ENCODE measurements at places on chromosomes 4 and X.

GRCh38 chrX:135295238-135295943 lies 13.9 kb upstream of the ETDC start:
- DNase-seq: peak; percentile 49

- no peak for DNase-seq
Observed at GRCh38 chr4:155766622-155767021, 7.8 kb downstream of the GUCY1B1 start.

GRCh38 chr4:185344743-185345538 lies 50.8 kb downstream of the LRP2BP start:
- DNase-seq: no peak

DNA sequence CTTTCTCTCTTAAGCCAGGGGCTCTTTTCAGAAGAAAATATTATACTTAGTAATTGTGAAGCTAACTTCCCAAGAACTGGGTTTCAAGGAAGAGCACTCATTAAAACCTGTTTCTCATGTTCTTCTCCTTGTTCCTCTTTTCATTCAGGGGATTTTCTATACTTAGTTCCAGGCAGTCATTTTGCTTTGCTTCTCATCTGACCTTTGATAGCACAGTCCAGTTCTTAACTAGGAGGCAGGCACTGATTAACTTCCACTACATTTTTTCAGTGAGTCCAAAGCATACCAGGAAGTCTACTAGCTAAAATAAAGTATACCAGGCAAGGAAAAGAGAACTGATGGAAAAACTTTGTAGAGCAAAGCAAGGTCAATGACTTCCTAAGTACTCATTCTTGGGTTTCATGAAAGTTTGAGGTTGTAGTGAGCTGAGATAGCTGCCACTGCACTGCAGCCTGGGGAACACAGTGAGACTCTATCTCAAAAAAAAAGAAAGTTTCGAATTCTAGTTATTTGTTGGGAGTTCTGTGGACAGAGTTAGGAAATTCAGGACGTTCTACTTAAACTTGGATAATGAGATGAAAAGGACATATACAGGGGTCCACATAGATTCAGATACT lies 190.1 kb upstream of the HS3ST1 start:
- no peak for DNase-seq

DNA sequence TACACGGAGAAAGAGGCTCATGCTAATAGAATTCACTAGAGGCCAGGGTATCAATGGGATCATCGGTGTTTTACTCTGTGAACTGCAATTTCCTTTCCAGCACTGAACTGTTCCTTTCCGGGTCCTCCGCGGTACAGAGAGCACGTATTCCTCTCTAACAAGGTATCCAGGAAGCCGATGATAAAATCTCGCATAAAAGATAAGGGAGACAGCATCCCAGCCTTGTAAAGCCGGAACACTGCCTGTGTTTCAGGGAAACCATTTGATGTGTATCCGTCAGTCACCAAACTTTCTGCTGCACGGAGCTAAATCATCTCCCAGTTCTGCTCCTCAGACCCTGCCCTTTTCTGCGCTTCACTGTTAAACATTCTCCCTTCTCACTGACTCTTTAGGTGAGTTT lies 54.0 kb downstream of the ING2 start:
- DNase-seq: no peak

GRCh38 chr4:72846280-72847111 lies 223.0 kb downstream of the COX18 start:
- DNase-seq: no peak

GRCh38 chr4:38842994-38843393 lies 13.6 kb downstream of the TLR6 start:
- DNase-seq: no peak

- no peak for DNase-seq
Observed at GRCh38 chr4:79585834-79586233, 177.8 kb upstream of the GK2 start.

- DNase-seq: no peak
Observed at GRCh38 chr4:138796761-138797160, 218.8 kb upstream of the NOCT start.

- no peak for DNase-seq
Observed at GRCh38 chr4:63906660-63907183, 502.5 kb downstream of the TECRL start.

DNA sequence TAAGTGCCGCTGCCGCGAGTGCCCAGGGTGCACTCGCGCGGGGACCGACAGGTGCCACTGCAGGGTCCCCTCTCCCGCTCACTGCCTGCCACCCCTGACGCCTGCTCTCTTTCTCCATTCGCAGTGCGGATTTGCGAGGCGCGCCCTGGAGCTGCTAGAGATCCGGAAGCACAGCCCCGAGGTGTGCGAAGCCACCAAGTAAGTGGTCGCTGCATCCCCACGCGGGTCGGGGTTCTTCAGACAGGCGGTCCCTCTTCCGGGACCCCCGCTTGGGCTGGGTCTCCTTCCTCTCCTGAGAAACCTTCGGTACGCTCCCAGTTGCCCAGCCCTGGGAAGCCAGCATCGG lies 547 bp downstream of the GUCY1A1 start:
- DNase-seq: peak; percentile 36

- no peak for DNase-seq
Observed at GRCh38 chrX:26466387-26466786, 250.4 kb downstream of the MAGEB5 start.

GRCh38 chr4:102640669-102641068 lies 120.1 kb downstream of the MANBA start:
- no peak for DNase-seq

DNA sequence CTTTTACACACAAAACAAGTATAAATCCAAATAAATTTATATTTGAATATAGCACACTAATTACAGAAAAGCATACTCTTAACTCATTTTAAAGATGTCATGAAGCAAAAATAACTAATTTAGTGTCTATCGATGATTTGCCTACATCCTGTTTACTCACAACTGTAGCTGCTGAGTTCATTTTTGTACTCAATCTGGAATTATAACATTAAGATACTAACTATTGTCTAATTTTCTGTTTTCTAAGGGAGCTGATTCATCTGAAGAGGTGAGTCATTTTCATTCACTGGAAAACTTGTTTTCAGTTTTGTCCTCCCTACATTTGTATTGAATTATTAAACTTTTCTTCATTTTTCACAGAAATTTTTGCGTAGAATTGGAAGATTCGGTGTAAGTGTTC lies 3.7 kb downstream of the STATH start:
- no peak for DNase-seq

DNA sequence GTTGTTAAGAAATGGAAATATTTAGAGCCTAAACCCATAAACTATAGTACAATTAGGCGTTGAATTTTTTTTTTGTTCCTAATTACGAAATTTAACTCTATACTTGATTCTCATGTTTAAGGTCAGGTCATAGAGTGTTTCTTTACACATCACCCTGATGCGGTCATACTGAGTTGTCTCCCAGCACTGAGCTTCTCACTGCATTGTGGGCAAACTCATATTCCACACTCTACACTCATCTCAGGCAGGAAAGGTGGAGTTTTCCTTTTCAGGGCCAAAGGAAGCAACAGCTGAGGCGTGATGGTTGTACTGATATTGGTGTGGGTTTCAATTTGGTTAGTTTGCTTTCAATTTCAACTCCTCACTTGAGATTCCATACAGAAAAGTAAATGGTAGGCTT lies 75.4 kb downstream of the FAT4 start:
- no peak for DNase-seq

GRCh38 chrX:63754136-63754859 lies 30.7 kb downstream of the ARHGEF9 start:
- DNase-seq: no peak

- no peak for DNase-seq
Observed at GRCh38 chrX:40049084-40049641, 48.6 kb downstream of the BCOR start.

- no peak for DNase-seq
Observed at GRCh38 chrX:69289046-69289792, 124.0 kb upstream of the PJA1 start.

GRCh38 chrX:6679550-6679949 lies 144.6 kb upstream of the VCX3A start:
- no peak for DNase-seq

DNA sequence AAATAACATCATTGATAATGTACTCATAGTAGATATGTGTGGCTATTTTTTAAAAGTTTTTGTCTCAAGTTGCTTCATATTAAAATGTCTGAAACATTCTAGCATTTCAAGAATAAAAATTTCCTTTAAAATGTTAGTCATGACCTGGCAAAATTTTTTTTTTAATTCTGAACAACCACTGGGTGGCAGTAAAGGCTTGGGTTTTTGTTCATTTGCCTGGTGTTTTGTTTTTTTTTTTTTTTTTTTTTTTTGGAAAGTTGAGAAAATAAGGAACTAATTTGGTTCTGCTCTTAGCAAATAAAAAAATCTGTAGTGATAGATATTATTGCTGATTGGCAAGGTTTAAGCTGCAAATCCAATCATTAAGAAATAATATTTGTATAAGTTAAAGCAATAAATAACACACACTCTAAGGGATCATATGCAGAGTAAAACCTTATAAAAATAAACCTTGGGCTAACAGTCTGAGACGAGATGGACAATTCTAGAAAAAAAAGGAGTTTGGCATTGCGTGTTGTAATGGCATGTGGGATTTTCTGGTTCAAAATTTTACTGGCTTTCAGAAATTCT lies 81.4 kb downstream of the CEP44 start:
- DNase-seq: peak; percentile 31

DNA sequence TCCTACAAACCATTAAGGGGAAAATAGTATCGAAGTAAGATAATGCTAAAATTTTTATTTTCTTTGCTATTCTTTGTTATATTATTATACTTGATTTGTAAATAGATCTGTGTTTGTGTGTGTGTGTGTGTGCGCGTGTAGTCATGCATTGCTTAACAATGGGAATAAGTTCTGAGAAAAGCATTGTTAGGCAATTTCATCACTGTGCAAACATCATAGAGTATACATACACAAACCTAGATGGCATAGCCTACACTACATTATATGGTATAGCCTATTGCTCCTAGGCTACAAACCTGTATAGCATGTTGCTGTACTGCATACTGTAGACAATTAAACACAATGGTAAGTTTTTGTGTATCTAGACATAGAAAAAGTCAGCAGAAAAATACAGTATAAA lies 17.1 kb downstream of the MTTP start:
- DNase-seq: no peak

GRCh38 chr4:62513306-62513705 lies 1313.2 kb downstream of the ADGRL3 start:
- no peak for DNase-seq

DNA sequence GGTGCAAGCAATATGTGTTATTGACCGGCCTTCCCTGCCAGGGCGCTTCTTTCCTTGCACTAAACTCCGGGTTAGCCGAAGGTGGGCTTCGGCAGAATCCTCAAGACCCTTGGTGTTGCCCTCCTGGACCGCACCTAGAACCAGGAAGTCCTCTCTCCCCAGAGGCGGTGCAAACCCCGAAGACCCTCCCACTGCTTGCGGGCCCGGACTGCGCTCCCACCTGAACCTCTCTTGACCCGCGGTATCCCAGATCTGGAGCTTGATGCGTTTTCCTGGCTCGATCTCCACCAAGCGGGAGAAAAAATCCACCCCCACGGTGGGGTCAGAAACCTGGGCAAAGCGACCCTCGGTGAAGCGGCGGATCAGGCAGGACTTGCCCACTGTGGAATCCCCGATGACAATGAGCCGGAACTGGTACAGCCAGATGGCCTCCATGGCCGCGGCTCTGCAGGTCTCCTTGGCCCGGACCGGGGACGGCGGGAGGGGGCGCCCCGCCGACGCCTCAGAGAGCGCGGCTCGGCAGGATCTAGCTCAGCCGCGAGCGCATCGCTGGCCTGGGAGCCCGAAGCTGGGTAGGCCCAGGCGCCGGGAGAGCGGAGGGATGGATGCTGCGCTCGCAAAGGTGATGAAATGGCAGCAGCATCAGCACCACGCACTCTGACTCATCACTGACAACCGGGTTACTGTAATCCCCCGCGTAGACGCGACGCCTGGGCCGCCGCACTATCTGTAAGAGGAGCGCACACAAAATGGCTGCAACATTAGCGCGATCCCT lies at the start of gene RAB39B:
RAB39B (minus strand) TSS at position 638 of the 775 bp plus-strand sequence; CDS start at position 435, 203 bp downstream.
- DNase-seq: peak; percentile 60

GRCh38 chr4:99800332-99801004 lies 16.2 kb upstream of the DAPP1 start:
- no peak for DNase-seq

- DNase-seq: no peak
Observed at GRCh38 chrX:107629540-107629909, 1.2 kb downstream of the PRPS1 start.

- no peak for DNase-seq
Observed at GRCh38 chr4:20254511-20255250, 3.0 kb downstream of the SLIT2 start.

- peak; percentile 39 for DNase-seq
Observed at GRCh38 chr4:54539500-54540029, 118.2 kb upstream of the KIT start.

GRCh38 chr4:95411371-95412088 lies 137.2 kb downstream of the UNC5C start:
- DNase-seq: no peak

DNA sequence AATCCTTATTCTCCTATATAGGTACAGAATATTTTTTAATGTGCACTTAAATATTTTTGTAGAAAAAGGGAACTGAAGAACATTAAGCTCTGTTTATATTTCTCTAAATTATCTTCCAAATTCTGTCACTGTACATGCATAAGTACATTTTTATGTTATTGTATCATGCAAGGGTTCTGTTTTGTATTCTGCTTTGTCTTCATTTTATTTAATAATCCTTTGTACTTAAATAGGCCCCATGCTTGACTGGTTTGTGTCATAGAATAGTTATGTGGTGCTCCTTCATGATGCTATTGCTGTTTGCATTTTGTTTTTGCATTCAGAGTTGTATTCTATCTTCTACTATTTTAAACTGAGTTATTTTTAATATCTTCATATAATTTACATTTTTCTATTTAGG lies 111.9 kb upstream of the EDNRA start:
- no peak for DNase-seq

- DNase-seq: no peak
Observed at GRCh38 chr4:120658772-120659171, 263.8 kb downstream of the PRDM5 start.

- no peak for DNase-seq
Observed at GRCh38 chr4:53185869-53186585, 179.8 kb downstream of the SCFD2 start.

DNA sequence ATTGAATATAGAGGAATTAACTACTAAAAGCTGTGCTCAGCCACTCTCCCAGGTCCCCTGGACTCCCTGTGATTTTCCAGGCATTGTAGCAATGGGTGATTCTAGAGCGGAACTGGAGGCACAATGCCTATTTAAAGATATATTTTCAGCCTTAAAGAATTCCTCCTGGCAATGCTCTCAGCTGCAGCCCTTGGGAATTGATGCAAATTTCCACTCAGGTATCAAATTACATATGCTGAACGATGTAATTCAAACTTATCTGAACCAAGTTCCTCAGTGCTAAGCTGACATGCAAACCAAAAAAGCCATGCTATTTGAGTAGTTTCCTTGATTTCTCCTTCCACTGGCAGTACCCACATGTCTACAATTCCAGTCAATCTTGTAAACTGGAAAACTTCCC lies 86.3 kb upstream of the GABRA3 start:
- DNase-seq: no peak

GRCh38 chrX:136157187-136157586 lies 9.9 kb downstream of the FHL1 start:
- no peak for DNase-seq

GRCh38 chrX:44143061-44143602 lies 169.9 kb upstream of the NDP start:
- DNase-seq: no peak

GRCh38 chr4:177640864-177641263 lies 198.6 kb upstream of the AGA start:
- DNase-seq: no peak
